ENCODE measurements at places on chromosomes 1 and 21.

- no peak for DNase-seq
Observed at GRCh38 chr1:95506736-95507414, 272.9 kb downstream of the RWDD3 start.

DNA sequence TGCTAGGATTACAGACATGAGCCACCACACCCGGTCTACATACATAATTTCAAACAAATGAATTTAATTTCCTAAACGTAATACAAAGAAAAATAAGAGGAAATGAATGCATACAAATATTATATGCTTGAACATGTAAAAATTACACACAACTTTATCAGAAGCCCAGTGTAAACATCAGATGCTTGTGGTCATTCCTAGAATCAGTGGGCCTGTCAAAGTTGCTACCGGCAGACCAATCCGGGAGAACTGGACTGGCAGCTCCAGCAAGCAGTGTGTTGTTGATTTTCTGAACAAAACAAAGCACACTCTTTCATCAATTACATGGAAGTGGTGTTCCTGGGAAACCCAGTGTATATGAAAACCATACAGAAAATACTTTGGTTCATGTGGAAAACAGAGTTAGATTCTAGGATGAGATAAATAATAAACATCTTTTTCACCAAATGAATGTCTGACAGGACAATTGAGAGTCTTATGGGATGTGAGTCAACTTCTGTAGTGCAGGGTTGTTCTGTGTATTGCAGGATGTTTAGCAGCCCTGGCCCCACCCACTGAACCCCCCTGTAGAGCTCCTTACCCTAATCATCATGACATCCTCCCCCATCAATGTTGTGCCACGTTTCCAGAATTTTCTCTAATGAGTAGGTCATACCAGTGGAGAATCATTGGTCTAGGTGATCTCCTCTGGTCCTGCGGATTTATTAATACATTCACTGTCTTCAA lies 33.8 kb downstream of the MFSD2A start:
- DNase-seq, result no peak

DNA sequence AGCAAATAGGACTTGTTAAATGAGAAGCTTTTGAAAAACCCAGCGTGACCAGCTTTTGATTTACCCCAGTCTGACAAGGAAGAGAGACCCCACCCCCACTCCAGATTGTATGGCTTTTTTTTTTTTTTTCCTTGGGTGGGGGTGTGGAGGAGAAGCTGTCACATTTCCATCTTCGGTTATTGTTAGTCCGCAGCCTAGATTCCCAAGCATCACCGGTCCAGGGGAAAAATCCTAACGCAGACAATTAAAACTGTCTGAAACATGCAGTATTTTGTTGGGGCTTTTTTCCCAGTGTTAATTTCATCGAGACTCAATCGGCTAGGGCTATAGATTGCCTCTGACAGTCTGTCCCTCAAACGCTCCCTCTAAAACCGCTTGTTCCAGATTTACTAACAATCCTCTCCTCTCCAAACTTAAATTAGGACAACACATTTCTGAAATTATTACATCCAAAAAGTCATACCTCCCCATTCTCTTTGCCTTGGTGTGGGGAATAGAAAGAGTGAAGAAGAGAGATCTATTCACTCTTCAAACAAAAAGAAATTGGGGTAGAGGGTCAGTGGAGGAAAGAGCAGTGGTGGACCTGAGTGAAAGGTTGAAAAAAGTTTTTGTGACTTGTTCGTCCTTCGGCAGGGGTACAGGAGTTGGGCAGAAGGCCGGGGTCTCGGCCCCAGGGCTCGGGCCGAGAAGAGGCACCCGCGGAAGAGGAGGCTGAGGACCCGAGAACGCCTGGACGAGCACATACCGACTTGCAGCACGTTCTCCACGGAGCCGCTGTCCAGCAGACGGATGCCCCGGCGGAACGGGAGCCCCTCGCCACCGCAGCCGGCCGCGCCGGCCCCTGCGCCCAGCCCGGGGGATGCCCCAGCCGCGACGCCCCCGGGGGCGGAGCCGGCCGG lies 1.1 kb downstream of the ZSWIM5 start:
- peak; percentile 29 for DNase-seq

DNA sequence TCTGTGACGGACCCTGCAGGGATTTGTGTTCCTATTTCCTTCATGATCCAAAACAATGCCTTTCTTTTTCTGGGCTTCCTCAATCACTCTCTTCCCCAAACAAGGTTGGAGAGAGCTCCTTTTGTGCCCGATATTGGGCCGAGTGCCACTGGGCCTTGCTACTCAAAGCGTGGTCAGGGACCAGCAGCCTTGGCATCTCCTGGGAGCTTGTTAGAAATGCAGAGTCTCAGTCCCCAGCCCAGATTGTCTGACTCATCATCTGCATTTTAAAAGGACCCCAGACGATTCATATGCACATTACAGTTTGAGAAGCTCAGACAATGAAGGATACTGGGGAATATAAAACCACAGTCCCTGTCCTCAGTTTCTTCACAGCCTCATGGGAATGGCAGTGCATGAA lies 19.9 kb downstream of the ADORA1 start:
- DNase-seq, result peak; percentile 83

DNA sequence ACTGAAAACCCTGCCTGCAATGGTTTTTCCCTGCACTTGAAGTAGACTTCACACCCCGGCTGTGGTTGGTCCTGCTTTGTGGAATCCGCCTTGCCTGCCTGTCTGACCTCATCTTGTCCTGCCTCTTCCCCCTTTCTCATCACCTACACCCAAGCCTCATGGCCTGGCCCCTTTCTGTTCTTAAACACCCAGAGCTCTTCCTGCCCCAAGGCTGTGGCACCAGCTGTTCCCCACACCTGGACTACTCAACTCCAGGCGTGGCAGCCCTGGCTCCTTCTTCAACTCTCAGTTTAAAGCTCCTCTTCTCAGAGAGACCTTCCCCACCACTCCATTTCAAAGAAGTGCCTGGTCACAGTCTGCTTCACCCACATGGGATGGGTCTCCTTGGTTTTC lies 27.0 kb downstream of the KIAA1614 start:
- no peak for DNase-seq

DNA sequence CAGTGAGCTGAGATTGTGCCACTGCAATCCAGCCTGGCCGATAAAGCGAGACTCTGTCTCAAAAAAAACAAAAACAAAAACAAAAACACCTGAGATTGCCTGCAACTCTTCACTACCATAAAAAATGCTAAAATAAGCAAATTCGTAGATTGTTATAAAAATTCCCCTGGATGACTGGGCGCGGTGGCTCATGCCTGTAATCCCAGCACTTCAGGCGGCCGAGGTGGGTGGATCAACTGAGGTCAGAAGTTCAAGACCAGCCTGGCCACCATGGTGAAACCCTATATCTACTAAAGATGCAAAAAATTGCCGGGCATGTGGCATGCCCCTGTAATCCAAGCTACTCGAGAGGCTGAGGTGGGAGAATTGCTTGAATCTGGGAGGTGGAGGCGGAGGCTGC lies 10.7 kb downstream of the MED18 start:
- DNase-seq, result no peak

DNA sequence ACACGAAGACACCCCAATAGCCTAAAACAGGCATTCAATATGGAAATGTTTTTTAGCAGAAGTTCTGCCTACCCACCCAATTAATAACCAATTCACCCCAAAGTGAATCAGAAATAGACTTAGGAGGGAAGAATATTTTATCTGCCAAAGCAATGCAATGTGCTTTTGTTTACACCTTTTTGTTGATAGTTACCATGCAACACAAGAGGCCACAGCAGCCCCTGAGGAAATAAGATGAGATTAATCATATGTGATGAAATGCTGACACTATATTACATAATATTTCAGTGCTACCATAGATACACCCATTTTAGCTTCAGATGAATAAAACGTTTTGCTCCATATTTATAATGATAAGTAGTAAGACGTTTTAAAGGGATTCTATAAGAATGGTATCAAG lies 60.9 kb upstream of the RGS2 start:
- no peak for DNase-seq

GRCh38 chr1:105874621-105875020 lies 1181.9 kb upstream of the PRMT6 start:
- no peak for DNase-seq

DNA sequence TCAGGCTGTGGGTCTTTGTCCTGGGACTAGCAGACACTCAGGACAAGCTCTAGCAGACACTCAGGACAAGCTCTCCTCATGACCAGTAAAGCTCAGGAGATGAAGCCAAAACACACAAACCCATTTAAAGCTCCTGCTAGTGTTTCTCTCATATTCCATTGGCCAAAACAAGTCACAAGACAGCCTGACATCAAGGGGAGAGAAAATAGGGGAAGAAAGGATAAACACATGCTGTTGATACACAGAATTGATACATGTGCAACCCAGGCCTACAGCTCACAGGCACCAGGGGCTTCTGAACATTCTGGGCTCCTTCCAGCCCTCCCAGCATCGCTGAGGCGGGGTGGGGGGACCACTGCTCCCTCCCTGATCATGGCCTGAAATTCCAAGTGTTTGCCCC lies 35.3 kb downstream of the ATF3 start:
- no peak for DNase-seq
